Activated CD4-positive, alpha-beta T cell treated with anti-CD3 and anti-CD28 coated beads, Interleukin-2, amount 50 U/mL, for 4 hours (primary cell): ENCODE measurements at places on chromosomes 16 and 17.

DNA sequence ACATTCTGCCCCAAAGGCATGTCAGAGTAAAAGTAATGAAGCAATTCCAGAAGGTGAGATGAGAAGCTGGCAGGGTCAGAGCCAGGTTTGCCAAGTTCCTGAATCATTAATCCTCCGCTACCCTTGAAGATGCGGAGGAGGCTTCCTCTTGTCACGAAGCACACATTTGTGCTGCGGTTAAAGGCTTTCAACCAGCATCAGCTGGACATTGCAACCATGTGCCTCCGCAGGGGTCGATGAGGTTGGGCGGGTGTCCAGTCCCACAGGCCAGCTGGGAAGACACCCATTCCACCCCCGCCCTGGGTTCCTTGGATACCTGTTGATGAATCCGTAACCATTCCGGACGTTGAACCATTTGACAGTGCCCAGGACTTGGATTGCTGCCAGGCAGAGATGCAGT lies 1.3 kb downstream of the YBX2 start:
- no peak for DNase-seq

- DNase-seq = no peak
Measured at GRCh38 chr16:89481356-89481955, 8.9 kb downstream of the ANKRD11 start.

GRCh38 chr16:25199457-25199856 lies 17.3 kb upstream of the AQP8 start:
- no peak for DNase-seq

GRCh38 chr16:22397931-22398330 lies 23.5 kb upstream of the CDR2 start:
- no peak for DNase-seq

GRCh38 chr16:25172831-25173230 lies 43.9 kb upstream of the AQP8 start:
- no peak for DNase-seq

DNA sequence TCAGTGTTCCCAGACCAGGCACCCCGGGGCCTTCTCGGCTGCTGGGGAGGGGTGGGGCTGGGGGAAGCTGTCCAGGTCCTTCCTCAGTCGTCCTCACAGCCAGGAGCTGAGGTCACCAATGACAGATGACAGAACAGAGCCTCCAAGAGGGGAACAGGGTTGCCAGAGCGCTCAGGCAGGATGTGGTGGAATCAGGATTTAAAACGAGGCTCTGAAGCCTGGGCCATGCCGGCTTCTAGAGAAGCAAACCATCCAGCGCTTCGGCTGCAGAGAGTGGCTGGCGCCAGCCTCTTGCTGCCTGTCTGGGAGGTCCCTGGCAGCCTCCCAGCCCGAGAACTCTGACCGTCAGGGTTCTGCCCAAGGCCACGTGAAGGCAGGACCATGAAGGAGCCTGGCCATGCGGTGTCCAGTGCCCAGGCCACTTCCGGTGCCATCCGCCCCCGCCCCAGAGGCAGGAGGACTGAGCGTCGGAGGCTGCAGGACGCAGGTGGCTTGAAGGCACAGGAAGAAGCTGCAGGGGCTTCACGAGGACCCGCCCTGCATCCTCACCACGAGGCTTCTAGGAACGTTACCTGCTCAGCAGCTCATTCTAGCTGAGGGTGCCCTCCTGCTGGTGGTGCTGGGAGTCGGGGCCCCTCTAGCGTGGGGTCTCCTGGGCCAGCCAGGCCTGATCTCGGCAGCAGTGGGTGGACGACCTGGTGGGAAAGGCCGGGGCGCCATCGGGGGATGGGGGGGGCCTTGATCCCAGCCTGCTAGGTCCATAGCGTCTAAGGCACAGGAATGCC lies 78.5 kb downstream of the KLHDC4 start:
- no peak for DNase-seq

DNA sequence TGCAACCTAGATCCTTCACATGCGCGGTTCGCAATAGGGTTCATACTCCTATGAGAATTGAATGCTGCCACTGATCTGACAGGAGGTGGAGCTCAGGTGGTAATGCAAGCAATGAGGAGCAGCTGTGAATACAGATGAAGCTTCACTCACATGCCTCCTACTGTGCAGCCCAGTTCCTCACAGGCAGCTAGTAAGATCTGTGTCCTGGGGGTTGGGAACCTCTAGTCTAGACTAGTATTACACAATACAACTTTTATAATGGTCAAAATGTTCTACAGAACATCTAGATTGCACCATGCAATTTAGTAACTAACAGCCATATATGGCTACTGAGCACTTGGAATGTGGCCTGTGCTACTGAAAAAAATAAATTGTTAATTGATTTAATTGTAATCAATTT lies 26.7 kb downstream of the ABCA5 start:
- DNase-seq = no peak

DNA sequence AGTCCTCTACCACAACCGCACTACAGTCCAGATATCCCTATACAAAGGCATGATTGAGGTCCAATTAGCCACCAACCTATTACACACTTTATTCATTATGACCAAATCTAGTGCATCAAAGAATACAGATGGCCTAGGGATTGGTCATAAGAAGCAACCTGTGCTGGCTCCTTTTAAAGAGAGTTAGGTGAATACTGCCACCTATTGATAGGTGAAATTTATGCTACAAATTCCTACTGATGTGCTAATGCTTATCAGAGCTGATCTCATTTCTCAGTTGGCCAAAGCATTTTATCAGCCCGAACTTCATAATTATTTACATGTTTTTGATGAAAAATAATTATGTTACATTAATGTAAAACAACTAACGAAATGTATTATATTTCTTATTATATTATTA lies 166.3 kb downstream of the ANKFN1 start:
- no peak for DNase-seq

- no peak for DNase-seq
Measured at GRCh38 chr16:51951668-51952298, 595.2 kb downstream of the TOX3 start.

DNA sequence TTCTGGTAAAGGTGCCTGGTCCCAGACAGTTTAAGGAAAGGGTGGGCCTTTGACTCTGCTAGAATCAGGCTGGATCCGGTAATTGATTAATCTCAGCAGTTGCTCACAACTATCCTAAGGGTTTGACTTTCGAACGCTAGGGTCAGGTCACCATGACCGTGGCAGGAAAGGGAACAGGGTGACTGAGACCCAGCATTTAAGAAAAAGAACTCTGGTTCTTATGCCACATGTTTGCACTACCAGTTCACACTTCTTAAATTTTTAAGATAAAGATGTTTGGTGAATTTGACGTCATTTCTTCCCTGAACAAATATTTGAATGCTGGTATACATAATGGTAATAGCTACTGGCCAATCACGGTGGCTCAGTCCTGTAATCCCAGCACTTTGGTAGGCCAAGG lies 52.2 kb downstream of the TEX14 start:
- DNase-seq = no peak

DNA sequence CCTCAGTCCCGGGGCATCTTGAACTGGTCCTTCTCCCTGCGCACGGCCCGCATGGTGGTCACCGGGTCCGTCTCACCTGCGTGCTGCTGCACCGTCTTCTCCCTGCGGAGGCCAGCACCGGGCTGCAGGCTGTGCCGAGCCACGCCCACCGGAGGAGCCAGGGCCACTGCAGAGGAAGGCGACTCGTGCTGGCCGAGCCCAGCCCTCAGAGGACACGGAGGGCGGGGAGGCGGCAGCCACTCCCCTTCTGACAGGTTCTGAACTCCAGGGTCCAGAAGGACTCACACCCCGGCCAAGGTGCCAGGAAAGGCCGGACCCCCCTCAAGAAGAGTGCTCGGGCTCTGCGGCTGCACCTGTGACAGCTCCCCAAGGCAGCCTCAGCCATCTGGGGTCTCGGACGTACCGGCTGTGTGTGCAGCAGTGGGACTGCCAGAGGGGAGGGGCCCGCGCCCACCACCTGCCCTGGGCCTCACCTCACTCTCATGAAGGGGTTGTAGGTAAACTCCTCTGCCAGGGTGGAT lies 15.8 kb upstream of the IGFALS start:
- no peak for DNase-seq

GRCh38 chr16:65375651-65376050 lies 253.8 kb upstream of the CDH11 start:
- DNase-seq = no peak

GRCh38 chr17:61503961-61504360 lies 51.7 kb downstream of the TBX4 start:
- no peak for DNase-seq

GRCh38 chr16:71230122-71230845 lies at the start of gene HYDIN:
Gene HYDIN (minus strand): TSS chr16:71230722. CDS start chr16:71186895, 43,827 bp downstream.
- no peak for DNase-seq

DNA sequence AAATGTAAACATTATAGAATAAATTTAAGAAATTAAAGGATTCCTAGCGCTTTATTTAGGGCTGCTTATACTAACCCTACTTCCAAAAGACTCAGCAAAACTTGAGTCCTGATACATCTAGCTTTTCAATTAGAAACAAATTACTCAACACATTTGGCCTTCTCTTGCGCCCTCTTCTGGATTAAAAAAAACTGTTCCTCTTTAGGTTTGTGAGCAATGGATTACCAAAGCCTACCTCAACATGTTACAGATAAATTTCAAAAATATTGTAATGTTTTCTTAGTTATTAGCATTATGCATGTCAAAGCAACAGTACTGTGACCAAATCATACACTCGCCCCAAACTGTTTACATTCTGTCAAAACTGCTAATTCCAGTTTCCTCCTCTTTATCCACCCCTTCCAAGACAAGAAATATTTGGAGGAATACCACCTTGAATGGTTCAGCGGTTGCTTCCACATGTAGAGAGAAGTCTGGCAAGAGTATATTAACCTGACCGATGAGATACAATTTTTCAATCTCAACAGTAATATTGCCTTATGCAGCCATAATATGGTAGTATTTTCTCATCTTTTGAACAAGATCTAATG lies 2.7 kb downstream of the NUFIP2 start:
- DNase-seq = no peak
